ENCODE measurements at places on chromosomes 2 and 18. TPM values are rescaled to one million over a fixed set of nuclear protein-coding genes. Genes with fewer than 3 reads are reported as not detected.

GRCh38 chr18:74215863-74216262, 67.5 kb downstream of the TIMM21 start:
- H3K4me1 ChIP-seq = no peaks in the 10 kb centered on the region
- H3K27me3 ChIP-seq = peaks cover 4% of the 10 kb centered on the region
- H3K36me3 ChIP-seq = no peaks in the 10 kb centered on the region
- no peak overlapping the region for H3K27ac ChIP-seq
- no peak for DNase-seq
- no peak overlapping the region for H3K4me3 ChIP-seq

GRCh38 chr2:18927525-18928232, 338.3 kb upstream of the NT5C1B start:
- no peaks in the 10 kb centered on the region for H3K27me3 ChIP-seq
- no peak for DNase-seq
- no peak overlapping the region for H3K4me3 ChIP-seq
- no peaks in the 10 kb centered on the region for H3K36me3 ChIP-seq

- no peaks in the 10 kb centered on the region for H3K27me3 ChIP-seq
- H3K27ac ChIP-seq = no peak overlapping the region
- no peak for DNase-seq
Observed at GRCh38 chr2:15448250-15448839, 112.8 kb downstream of the NBAS start.

DNA sequence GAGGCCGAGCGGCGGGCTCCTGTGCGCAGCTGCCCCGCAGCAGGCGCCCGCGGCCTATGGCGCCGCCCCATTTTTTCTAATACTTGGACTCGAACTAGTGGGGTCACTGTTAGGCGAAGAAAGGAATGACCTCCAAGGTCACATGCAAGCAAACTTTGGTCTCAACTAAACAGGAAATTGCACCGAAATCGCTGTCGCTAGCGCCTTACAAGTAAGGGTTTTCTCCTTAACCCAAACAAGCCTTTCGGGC, 339 bp downstream of the ACAA2 start:
- peak overlapping the region; percentile 94 for H3K4me3 ChIP-seq
- no peaks in the 10 kb centered on the region for H3K27me3 ChIP-seq
- H3K27ac ChIP-seq = peak overlapping the region; percentile 90
- H3K4me1 ChIP-seq = peaks cover 21% of the 10 kb centered on the region

DNA sequence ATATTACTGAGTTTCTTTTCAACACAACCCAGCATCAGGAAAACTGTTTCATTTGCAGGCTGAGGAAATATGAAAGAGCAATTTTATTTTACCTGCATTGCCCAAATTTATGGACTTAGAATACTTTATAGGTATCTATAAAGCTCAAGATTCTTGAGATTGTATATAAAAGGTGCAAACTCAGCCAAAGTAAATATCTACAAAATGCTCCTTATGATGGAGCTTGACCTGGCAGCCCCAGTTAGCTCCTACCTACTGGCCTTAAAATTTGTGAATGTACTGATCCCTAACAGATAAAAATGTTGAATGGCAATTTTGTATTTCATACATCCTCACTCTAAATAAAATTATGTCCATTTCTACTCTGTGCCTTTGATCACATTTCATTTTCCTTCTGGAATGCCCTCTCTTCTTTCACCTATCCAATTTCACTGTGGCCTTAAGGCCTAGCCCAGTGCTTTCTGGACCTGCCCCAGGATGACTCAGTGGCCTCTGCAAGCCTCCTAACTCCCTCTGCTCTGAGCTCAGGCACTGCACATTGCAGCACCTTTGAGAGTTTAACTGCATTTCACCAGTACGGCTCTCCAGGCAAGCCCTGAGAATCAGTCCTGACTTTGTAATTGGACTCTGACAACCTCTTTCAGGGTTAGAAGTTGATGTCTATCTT, 125.9 kb downstream of the ANTXR1 start:
- peaks cover 59% of the 10 kb centered on the region for H3K4me1 ChIP-seq
- peaks cover 6% of the 10 kb centered on the region for H3K36me3 ChIP-seq
- peak overlapping the region; percentile 69 for H3K27ac ChIP-seq
- DNase-seq = peak; percentile 92
- no peaks in the 10 kb centered on the region for H3K27me3 ChIP-seq
- H3K4me3 ChIP-seq = peak overlapping the region; percentile 57

GRCh38 chr2:73293534-73294171, at the start of gene EGR4:
TSS of gene EGR4 (minus strand) at chr2:73293548. CDS start at chr2:73293317, 231 bp downstream.
- peaks cover 51% of the 10 kb centered on the region for H3K27me3 ChIP-seq
- no peaks in the 10 kb centered on the region for H3K4me1 ChIP-seq
- H3K36me3 ChIP-seq = no peaks in the 10 kb centered on the region
- H3K27ac ChIP-seq = no peak within 1 kb of the TSS

Gene CCDC68
- not detected for total RNA-seq
